EH (cell line): ENCODE measurements at places on chromosomes 3 and 15.

DNA sequence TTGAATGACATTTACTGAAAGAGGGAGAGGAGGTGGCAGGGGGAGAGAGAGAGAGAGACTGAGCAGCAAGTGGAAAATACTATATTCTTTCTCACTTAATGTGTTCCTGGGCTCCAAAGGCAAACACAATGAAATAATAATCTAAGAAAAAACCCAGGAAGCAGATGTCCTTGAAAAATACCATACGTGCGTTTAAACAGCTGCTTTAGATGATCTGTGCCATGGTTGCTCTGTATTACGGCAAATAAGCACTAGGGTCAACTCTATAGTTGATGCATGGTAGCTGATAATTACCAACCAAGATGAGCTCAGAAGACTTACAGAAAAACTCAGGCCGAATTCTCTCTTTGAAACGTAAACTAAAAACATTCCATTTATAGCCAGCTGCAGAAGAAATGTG, 410.3 kb upstream of the TBL1XR1 start:
- DNase-seq: no peak

- DNase-seq: no peak
Measured at GRCh38 chr3:66103729-66104128, 65.0 kb upstream of the MAGI1 start.

DNA sequence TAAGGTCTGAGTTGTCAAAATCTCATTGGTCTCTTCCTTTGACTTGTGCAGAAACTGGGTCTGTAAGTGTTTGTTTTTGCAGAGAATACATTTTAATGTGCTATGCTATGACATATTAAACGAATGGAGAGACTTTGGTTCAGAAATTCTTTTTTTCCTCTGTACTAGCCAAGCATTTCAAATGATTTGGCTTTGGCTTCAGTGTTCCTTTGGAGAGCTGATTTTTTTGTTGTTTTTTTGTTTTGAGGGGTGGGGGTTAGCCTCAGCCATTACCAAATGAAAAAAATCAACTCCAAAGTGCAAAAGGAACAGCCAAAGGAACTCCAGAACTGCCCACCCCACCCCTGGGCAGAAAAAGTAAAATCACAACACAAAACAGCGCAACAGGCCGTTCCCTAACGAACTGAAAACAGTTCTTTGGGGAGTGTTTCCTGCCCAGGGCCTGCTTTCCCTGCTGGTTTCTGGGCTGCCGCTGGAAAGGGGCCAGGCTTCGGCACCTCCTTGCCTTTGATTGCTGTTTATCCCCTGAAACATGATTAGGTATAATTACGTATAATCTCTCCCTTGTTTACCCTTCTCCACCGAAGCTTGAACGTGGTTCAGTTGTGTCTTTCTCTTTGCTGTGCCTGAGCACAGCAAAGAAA, 57.6 kb upstream of the NEO1 start:
- no peak for DNase-seq

GRCh38 chr3:75737831-75738493, 47.4 kb downstream of the ZNF717 start:
- peak; percentile 11 for DNase-seq

GRCh38 chr3:114126461-114126860, 52.4 kb downstream of the DRD3 start:
- no peak for DNase-seq

GRCh38 chr15:83358972-83359564, 74.6 kb upstream of the BNC1 start:
- DNase-seq: no peak

- DNase-seq: no peak
Measured at GRCh38 chr3:169008776-169009358, 654.6 kb downstream of the MECOM start.

GRCh38 chr15:41775651-41776050, 1.4 kb downstream of the MAPKBP1 start:
- DNase-seq: no peak

GRCh38 chr15:85716261-85716660, 78.5 kb downstream of the KLHL25 start:
- DNase-seq: no peak

DNA sequence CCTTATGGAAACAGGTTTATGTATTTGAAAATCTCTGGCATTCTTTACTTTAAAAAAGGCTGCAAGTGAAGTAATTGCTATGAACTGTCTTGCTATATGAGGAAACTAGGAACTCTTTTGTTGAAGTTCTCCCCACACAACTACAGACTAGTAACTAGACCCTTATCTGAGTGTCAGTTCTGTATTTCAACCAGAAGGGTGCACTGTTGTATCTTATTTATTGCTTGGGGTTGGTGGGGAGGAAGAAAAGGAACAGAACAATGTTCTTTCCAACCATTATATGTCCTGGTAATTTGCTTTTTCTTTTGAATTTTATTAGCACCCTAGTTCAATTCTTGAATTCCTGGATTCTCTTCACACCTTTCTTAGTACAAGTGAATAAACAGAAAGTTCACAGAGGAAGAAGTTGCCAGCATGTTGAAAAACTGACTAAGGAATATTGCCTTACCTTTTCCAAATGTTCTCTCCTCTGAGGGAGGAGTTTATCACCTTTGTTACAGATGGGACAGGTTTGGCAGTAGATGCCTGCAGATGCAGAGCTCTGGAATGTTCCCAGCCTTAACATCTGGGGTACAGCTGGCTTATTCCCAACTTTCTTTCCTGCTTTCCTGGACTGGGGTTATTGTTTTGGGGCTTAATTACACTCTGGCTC, 162.4 kb upstream of the CFAP20DC start:
- DNase-seq: peak; percentile 51

GRCh38 chr15:100334015-100334414, 7.8 kb downstream of the ADAMTS17 start:
- DNase-seq: no peak

- no peak for DNase-seq
Measured at GRCh38 chr3:194989241-194989640, 281.7 kb downstream of the XXYLT1 start.

GRCh38 chr15:62912808-62913207, 129.7 kb upstream of the TPM1 start:
- DNase-seq: no peak

DNA sequence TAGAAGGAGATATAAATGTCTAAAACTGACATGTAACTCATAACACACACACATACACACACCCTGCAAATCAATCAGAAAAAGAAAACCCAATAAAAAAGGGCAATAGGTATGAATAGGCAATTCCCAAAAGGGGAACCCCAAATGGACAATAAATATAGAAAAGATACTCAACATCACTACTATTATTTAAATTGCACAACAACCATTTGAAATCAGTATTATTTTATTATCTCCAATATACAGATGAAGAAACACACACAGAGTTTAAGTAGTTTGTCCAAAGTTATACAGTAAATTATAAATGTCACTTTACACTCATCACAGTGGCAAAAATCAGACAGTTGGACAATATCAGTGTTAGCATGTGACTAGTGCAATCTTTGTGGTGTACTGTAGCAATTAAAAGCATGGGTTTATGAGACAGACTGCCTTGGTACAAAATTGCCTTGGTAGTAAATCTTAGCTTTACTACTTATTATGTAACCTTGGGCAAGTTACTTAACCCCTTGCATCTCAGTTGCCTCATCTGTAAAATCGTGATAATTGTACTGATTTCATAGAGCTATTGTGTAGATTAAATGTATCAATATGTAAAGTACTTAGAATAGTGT, 3.4 kb upstream of the FSTL1 start:
- no peak for DNase-seq

DNA sequence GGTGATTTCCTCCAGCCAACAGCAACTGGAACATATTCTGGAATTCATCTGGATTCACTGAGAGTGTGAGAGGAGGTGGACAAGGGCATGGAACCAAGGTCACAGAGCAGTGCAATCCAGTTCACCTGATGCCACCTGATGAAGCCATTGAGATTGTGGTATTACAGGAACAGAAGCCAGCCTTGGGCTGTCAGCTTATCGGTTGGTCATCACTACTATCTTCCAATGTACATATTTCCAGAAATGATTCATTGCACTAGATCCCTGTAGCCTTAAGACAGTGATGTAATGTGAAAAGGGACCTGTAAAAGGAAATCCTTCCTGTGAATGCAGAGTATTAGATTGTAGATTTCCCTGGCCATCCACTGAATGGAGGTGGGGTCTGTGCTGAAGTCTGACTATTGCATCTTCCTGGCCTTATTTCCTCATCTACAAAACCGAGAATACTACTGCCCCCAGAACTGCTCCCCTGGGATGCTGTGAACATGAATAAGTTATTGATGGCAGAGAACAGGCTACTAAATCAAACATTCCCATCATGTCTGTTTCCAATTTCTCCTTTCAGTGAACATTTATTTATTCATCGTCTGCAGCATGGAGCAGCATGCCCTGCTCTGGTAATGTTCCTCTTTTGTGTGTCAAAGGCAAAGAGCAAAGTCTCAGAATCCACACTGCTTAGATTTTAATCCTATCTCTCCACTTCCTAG, 47.4 kb upstream of the TPM1 start:
- peak; percentile 74 for DNase-seq

DNA sequence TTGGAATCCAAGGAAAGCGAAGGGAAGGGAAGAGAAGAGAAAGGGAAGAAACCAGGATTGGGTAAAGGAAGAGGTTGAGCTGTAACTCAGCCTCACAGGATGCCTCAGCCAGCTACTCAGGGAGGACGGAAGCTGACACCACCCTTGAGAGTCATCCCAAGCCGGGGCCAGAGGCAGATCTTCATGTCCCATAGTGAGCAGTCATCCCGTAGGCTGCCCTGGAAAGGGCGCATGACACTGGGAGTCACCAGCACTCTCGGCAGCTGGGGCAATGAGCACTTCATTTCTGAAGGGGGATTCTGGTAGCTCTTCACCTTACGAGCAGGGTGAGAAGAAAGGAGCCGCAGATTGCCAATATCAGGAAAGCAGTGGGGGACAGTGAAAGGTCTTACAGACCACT, 60.1 kb upstream of the PCSK6 start:
- DNase-seq: no peak
